ENCODE measurements at places on chromosomes 12 and 14. TPM values are rescaled to one million over a fixed set of nuclear protein-coding genes. Genes with fewer than 3 reads are reported as not detected.

DNA sequence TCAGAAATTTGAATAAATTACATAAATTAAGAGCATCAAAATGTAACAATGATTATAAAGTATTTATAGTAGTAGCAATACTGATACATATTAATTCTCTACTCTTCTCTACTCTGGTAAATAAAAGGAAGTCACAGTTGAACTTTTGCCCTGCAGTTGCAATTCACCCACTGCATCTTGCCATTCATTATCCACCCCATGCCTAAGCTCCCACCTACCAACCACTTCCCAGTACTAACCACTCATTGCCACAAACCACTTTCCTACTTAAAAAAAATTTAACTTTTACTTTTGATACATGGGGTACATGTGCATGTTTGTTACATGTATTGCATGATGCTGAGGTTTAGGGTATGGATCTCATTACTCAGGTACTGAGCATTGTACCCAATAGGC is 174.0 kb downstream of the RASSF9 start:
- no peak for DNase-seq

DNA sequence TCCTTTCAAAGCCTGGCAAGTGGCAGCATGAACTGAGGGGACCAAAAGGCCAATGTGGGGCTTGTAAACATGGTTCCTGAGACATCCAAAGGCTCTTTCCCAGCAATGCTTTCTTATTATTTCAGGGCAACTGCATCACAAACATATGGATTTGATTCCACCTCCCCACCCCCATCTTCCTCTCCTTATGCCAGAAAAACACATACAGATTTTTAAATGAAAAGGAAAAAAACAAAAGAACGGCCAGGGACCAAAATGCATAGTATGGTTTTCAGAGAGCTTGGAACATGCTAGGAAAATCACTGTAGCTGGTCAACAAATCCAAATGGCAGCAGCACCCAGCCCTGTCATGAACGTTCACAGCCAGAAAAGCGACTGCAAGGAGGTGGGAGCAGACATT is 167.6 kb downstream of the ANO2 start:
- no peak for DNase-seq

- DNase-seq: no peak
These were observed 10.0 kb downstream of the TMCC3 start for GRCh38 chr12:94640134-94640928.

The KRT81 gene
- not detected for polyA plus RNA-seq

DNA sequence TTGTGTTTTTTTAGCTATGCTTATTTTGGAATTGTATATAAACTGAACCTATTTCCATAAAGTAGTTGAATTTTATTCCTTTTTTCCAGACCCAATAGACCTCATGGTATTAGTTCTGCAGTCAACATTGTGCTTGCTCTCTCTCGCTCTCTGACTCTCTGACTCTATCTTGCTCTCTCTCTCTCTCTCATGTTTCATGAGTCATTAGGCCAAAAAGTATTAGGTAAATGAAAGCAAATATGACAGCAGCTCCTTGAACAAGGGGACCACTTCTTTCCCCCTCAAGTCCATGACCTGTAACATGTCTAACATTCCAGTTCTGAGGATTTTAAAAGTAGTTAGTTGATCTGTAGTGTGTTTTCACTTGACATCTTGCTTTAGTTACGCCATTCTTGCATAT is 14.0 kb upstream of the C12orf71 start:
- no peak for DNase-seq

- DNase-seq: no peak
These were observed 145.3 kb downstream of the CACNA1C start for GRCh38 chr12:2198005-2198501.

GRCh38 chr12:124952801-124953200 is 36.1 kb downstream of the DHX37 start:
- DNase-seq: no peak

- peak; percentile 66 for DNase-seq
These were observed 494 bp downstream of the GCH1 start for GRCh38 chr14:54902143-54902520.

GRCh38 chr12:95858451-95859343 is at the start of gene SNRPF:
SNRPF (plus strand) TSS chr12:95858952; CDS start chr12:95859074, 122 bp downstream.
- peak; percentile 96 for DNase-seq

- no peak for DNase-seq
These were observed 10.1 kb downstream of the IL23A start for GRCh38 chr12:56348776-56349175.

The CHGA gene
- polyA plus RNA-seq: 0.05 TPM

DNA sequence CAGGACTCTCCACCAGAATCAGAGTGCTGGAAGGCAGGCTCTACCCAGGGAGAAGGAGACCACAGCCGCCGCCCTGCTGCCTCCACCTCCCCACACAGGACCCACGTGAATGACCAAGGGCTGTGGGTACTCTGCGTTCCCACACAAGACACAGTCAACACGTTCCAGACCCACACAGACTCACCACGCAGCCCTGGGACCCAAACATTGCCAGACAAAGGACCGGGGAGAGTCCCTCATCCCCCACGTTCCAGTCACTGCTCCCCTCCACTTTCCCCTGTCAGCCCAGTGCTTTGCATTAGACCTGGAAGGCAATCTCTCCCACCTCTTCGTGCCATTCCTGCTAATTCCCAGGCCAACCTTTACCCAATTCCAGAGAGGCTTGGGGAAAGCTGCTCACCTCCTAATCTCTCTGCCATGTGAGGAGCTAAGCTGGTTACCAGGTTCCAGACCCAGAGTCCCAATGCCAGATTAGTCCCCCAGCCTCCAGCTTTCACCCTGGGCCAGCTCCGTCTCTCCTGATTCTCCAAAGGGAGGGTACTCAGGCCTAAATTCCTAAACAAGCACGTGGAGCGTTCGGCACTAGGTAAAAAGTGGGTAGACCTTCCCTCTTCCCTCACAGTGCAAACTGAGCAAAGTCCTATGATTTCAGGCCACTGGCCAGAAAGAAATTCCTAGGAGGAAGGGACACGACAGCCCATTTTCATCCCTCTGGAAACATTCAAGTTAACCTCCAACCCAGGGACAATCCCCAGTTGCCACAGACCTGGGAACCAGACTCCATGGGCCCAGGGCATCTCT is 4.9 kb downstream of the SLC6A13 start:
- no peak for DNase-seq

- no peak for DNase-seq
These were observed 115.2 kb downstream of the TMEM132D start for GRCh38 chr12:129788506-129789084.

DNA sequence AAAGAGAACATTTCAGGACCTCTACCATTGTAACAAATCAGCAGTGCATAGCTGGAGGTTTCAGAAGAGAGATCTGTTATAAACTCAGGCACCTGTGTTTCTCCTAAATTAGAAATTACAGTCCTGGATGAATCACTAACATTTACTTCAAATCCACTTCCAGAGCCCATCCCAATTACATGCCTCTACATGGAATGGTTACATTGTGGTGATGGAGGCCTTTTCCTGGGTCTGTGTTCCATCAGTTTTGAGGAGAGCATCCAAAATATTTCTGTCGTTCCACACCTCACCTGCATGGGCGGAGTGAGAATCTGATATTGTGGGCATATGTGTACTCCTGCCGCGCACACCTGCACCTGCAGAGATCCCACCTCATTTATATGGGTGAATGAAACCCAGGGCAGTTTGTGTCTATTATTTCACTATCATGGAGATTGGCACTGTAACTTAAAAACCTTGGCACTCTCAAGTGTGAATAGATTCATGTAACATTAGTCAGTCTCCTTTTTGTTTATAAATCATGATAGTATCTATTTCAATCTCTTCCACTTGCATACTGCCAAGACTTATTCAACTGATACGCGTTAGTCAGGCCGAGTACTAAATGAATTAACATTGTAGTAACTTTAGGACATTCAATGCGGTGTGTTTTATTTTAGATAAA is 215.1 kb upstream of the FAR2 start:
- no peak for DNase-seq

The CPM gene
- 25.4 TPM for polyA plus RNA-seq

The GALNT8 gene
- 0.03 TPM for polyA plus RNA-seq

The NTF3 gene
- 2.8 TPM for polyA plus RNA-seq

The LTBP2 gene
- 0.24 TPM for polyA plus RNA-seq

The FAM234B gene
- 1.7 TPM for polyA plus RNA-seq

The OVCH1 gene
- not detected for polyA plus RNA-seq

The LUM gene
- 22.3 TPM for polyA plus RNA-seq

- DNase-seq: no peak
These were observed 184.6 kb downstream of the MDGA2 start for GRCh38 chr14:47490766-47491165.

DNA sequence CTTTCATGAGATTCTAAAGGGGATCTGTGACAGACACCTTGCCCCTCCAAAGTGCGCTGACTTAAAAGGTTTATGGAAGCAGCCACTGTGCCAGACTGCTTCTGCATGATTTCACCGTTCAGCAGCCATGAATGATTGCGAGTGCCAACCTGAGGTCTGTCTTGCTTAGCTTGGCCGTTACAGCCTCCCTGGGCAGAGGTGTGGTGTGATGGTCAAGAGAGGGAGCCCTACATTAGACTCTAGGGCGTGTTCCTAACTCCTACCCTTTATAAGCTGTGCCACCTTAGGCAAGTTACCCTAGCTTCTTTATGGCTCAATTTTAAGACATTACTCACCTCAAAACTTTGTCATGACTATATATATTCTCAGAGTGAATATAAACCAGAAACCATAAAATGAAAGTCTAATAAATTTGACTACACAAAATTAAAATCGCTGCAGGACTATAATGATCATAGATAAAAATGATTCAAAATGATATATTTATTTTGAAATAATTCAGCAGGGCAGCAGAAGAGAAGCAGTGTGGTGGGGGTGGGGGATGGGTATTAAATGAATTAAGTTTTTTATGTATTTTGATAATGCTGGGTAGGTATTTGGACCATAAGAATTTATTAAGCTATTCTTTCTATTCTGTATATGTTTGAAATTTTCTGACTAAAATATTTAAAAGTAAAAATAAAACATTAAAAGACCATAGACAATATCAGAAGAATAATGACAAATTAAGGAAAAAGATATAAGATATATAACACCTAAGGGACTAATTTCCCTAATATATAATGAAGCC is 47.7 kb upstream of the MBIP start:
- no peak for DNase-seq

DNA sequence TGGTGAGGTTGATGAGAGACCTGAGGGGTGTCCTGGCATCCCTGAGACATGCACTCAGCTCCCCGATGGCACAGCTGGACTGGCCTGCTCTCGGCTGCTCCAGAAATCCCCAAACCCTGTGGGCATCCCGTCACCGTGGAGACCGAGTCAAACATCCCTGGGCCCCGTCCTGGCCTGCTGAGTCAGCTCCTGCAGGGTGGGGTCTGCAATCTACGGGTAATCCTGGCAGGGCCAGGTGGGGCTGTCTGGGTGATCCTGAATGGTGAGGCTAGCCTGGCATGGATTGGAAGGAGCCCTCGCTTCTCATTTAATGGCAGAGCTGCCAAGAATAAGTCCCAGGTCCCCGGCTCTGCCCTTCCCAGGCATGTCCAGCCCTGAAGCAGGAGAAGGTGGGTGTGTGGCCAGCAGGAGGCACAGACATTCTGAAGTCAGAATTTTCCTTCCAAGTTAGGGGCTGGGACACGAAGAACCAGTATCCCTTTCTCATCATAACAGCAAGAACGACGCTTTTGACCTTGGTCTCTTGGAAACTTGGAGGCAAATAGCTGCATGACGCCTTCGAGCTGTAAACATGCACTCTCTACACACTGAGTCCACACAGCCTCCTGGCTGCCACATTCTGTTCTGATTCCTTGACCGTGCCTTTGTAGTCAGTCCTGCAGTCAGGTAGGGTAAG is 17.7 kb upstream of the SERPINA4 start:
- DNase-seq: peak; percentile 28

- no peak for DNase-seq
These were observed 334.2 kb downstream of the MED13L start for GRCh38 chr12:115943310-115943629.

DNA sequence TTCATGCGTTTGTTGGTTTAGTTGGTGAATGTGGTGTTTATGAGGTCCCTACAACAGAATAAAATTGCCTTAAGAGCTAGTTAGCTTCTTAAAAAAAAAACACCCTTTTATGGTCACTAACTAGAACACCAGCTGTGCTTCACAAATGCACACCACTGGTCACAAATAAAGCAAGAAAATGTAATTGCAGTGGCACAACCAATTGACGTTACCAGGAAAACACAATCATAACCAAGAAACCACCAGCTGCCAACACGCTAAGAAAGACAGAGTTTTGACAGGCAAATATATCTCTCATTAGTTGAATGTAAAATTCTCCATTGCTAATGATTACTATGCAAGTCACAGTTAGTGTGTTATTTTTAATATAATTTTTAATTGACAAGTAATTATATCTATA is 389.9 kb downstream of the ADAMTS20 start:
- no peak for DNase-seq

- no peak for DNase-seq
These were observed 781.4 kb upstream of the TMEM132C start for GRCh38 chr12:127485528-127485927.

GRCh38 chr12:117486840-117487659 is 125.6 kb upstream of the NOS1 start:
- DNase-seq: no peak

DNA sequence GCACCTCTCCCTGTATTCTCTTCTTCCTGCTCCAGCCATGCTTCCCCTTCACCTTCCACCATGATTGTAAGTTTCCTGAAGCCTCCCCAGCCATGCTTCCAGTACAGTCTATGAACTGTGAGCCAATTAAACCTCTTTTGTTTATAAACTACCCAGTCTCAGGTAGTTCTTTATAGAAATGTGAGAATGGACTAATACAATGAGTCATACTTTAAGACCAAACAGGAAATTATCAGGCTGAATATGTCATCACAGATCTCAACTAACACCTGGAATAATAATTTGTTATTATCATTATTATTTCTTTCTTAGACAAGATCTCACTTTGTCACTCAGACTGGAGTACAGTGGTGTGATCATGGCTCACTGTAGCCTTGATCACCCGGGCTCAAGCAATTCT is 85.4 kb downstream of the KCNMB4 start:
- no peak for DNase-seq

The SRGAP1 gene
- 1.2 TPM for polyA plus RNA-seq

The FUT8 gene
- polyA plus RNA-seq: 2.1 TPM

GRCh38 chr14:34785223-34786006 is 71.0 kb upstream of the CFL2 start:
- no peak for DNase-seq

GRCh38 chr12:27412047-27412446 is 34.5 kb upstream of the SMCO2 start:
- no peak for DNase-seq

- DNase-seq: no peak
These were observed 24.0 kb upstream of the RIC8B start for GRCh38 chr12:106750524-106750923.

The ANO2 gene
- 0.03 TPM for polyA plus RNA-seq

The TAS2R10 gene
- not detected for polyA plus RNA-seq

GRCh38 chr12:70598467-70599193 is 38.6 kb downstream of the PTPRB start:
- DNase-seq: no peak

The KLHDC1 gene
- 3.2 TPM for polyA plus RNA-seq

GRCh38 chr12:23751641-23752040 is 197.8 kb downstream of the SOX5 start:
- no peak for DNase-seq

Measured in liver (tissue), 10 donors.